ENCODE measurements at places on chromosomes 5 and 9. TPM values are rescaled to one million over a fixed set of nuclear protein-coding genes. Genes with fewer than 3 reads are reported as not detected.
A peak's percentile ranks its signal among the peaks of the same experiment; 100 is the strongest.

- H3K27me3 ChIP-seq = no peaks in the 10 kb centered on the region
- no peaks in the 10 kb centered on the region for H3K4me1 ChIP-seq
- DNase-seq = no peak
- no peak overlapping the region for H3K27ac ChIP-seq
- no peaks in the 10 kb centered on the region for H3K36me3 ChIP-seq
- H3K4me3 ChIP-seq = no peak overlapping the region
Observed at GRCh38 chr9:125956102-125956501, 208.9 kb downstream of the PBX3 start.

Gene HTR1A
- not detected for total RNA-seq

DNA sequence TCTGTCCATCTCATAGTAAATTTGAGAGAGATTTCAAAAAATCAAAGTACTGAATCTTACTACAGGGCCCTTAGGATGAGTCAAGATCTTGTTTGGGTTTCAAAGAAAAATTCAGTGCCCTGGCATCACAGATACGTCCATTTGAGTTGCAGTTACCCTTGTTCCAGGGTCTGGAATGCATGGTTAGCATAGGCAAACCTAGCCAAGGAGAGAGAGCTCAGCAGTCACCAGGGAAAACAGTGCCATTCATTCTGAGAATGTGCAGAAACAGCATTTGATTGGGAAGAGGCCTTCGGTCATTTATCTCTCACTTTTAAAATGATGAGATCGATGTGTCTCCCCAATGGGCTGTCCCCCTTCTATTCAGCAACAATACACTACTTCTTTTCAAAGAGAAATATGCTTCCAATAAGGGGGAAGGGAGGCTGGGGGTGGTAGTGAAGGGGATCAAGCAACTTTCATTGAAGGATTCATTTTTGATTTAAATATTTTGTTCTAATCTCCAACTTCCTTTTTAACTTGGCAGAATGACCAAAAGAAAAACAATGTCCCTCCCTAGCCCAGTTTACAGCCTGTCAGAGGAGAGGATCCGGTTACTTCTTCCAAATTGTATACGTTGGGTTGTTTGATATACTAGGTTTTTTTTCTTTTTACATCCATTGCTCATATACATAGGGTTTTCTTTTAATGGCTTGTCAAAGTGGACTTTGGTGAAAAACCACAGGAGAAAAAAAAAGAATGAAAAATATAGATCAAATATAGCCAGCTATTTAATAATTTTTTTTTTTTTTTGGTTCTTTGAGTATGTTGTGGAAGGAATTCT, 491.1 kb downstream of the CCDC171 start:
- no peak for DNase-seq
- no peak overlapping the region for H3K4me3 ChIP-seq
- no peaks in the 10 kb centered on the region for H3K36me3 ChIP-seq
- peaks cover 4% of the 10 kb centered on the region for H3K27me3 ChIP-seq

Gene COX7C
- total RNA-seq = 342 TPM

Gene HMHB1
- total RNA-seq = 1.5 TPM

- peak overlapping the region; percentile 66 for H3K27ac ChIP-seq
- H3K4me1 ChIP-seq = peaks cover 46% of the 10 kb centered on the region
- H3K27me3 ChIP-seq = no peaks in the 10 kb centered on the region
- peaks cover 15% of the 10 kb centered on the region for H3K36me3 ChIP-seq
Observed at GRCh38 chr9:5557606-5558587, 47.6 kb downstream of the PDCD1LG2 start.

Gene CYLC2
- not detected for total RNA-seq

- peaks cover 34% of the 10 kb centered on the region for H3K4me1 ChIP-seq
- H3K36me3 ChIP-seq = peaks cover 8% of the 10 kb centered on the region
- no peak overlapping the region for H3K27ac ChIP-seq
- DNase-seq = no peak
- no peaks in the 10 kb centered on the region for H3K27me3 ChIP-seq
Observed at GRCh38 chr5:177539411-177539810, 15.0 kb downstream of the FAM193B start.

- no peak for DNase-seq
- peaks cover 58% of the 10 kb centered on the region for H3K4me1 ChIP-seq
- no peaks in the 10 kb centered on the region for H3K27me3 ChIP-seq
Observed at GRCh38 chr9:126809068-126809467, 4.2 kb downstream of the ZBTB43 start.

DNA sequence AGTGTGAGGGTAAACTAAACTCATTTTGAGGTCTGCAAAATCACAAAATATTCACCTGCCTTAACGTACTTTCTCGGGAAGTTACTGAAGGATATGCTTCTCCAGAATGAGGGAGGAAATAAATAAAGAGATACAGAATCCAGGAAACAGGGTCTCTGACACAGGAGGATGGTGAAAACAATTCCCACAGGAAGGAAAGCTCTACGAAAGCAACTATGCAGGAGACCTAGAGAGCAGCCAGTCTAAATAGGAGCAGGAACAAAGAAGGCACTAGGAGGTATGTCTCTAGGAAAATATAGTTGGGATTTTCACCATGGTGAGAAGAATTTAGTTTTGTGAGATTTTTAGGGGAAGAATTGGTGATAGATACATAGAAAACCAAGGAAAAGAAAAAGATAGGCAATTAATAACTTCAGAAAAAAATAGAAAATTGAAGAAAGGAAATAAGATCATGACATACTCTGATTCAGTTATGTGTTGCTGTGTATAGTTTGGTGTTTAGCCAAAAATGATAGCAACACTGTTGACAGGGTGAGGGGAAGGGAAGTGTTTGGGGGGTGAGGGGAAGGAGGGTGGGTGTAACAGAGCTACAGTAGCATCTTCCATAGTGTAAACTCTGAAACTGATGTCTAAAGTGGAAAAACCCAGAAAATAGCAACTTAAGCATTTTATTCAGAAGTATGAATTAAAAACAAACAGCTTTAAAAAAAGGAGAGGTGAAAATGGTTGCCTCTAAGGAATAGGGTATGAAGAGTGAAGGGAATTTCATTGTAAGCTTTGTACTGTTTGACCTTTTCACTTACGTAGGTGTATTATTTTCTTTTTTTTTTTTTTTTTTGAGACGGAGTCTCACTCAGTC, 9.8 kb downstream of the GPR21 start:
- no peak overlapping the region for H3K4me3 ChIP-seq
- H3K27ac ChIP-seq = no peak overlapping the region
- no peak for DNase-seq
- peaks cover 6% of the 10 kb centered on the region for H3K4me1 ChIP-seq
- H3K36me3 ChIP-seq = peaks cover 19% of the 10 kb centered on the region

Gene RASGRF2
- total RNA-seq = 6.7 TPM

Gene OTP
- total RNA-seq = not detected

DNA sequence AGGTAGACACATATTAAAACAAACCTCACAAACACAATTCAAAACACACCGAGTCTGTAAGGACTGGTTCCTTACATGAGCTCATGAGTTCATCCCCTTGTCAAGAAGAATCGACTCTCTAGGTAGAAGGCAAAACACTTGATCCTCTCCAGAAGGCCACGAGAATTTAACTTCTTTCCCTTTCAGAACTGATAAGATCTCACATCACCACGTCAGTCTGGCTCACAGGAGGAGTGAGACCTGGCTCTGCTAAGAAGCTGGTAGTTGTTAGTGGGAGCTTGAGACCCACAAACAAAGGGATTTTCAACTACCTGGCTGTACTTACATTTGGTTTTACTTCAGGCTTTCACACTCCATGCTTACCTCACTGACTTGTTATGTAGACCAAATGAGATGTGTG, 459.2 kb downstream of the ARHGEF28 start:
- H3K4me3 ChIP-seq = no peak overlapping the region
- H3K36me3 ChIP-seq = no peaks in the 10 kb centered on the region
- no peak for DNase-seq
- no peaks in the 10 kb centered on the region for H3K4me1 ChIP-seq
- H3K27me3 ChIP-seq = peaks cover 2% of the 10 kb centered on the region

Gene FOXD4L4
- total RNA-seq = not detected

GRCh38 chr5:127834554-127834953, 131.4 kb downstream of the CCDC192 start:
- H3K27ac ChIP-seq = no peak overlapping the region
- H3K27me3 ChIP-seq = peaks cover 3% of the 10 kb centered on the region

GRCh38 chr9:87195306-87195705, 248.0 kb upstream of the GAS1 start:
- H3K27me3 ChIP-seq = peaks cover 80% of the 10 kb centered on the region
- H3K27ac ChIP-seq = no peak overlapping the region
- H3K36me3 ChIP-seq = no peaks in the 10 kb centered on the region
- no peak for DNase-seq

GRCh38 chr9:106795031-106795430, 67.9 kb upstream of the ZNF462 start:
- no peaks in the 10 kb centered on the region for H3K36me3 ChIP-seq
- H3K27me3 ChIP-seq = no peaks in the 10 kb centered on the region
- no peaks in the 10 kb centered on the region for H3K4me1 ChIP-seq
- no peak for DNase-seq
- H3K4me3 ChIP-seq = no peak overlapping the region
- H3K27ac ChIP-seq = no peak overlapping the region

Gene C5orf63
- 10.2 TPM for total RNA-seq

- no peak overlapping the region for H3K27ac ChIP-seq
- H3K36me3 ChIP-seq = no peaks in the 10 kb centered on the region
- no peak overlapping the region for H3K4me3 ChIP-seq
- no peak for DNase-seq
- H3K4me1 ChIP-seq = no peaks in the 10 kb centered on the region
Observed at GRCh38 chr5:169433221-169433651, 132.3 kb upstream of the SLIT3 start.

GRCh38 chr9:33350310-33350709, 52.1 kb downstream of the AQP7 start:
- H3K36me3 ChIP-seq = peaks cover 31% of the 10 kb centered on the region
- no peak overlapping the region for H3K4me3 ChIP-seq
- H3K4me1 ChIP-seq = no peaks in the 10 kb centered on the region
- no peak overlapping the region for H3K27ac ChIP-seq
- DNase-seq = no peak

DNA sequence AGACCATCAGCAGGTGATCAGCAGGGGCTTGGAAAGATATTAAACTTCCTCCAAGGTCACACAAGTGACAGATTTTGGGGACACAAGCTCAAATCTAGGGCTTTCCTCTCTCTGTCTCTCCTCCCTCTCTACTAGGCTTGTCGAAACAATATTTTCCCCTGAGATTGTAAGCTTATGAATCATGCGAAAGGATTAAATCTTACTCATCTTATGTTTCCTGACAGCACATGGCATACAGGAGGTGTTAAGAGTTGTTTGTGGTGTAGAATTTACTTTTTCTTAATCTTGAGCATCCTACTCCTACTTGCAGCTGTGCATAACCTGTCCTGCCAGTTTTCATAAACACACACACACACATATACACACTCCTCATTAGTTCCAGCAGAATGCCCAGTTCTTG, 186.3 kb downstream of the MARCHF11 start:
- DNase-seq = no peak
- peaks cover 21% of the 10 kb centered on the region for H3K36me3 ChIP-seq
- H3K27me3 ChIP-seq = no peaks in the 10 kb centered on the region
- H3K4me1 ChIP-seq = no peaks in the 10 kb centered on the region
- H3K27ac ChIP-seq = no peak overlapping the region

Gene NEUROG1
- total RNA-seq = not detected

Data from natural killer cell treated with Interleukin-12 subunit alpha and Interleukin-12 subunit beta and Interleukin-15 and Interleukin-18, amount 100 ng/mL, for 72 hours (primary cell).